ENCODE measurements at places on chromosomes 1 and 21.

GRCh38 chr1:208985231-208985630 lies 598.3 kb upstream of the CAMK1G start:
- DNase-seq = no peak

- peak; percentile 63 for DNase-seq
These were observed 1.9 kb downstream of the SAMD13 start for GRCh38 chr1:84303314-84303830.

DNA sequence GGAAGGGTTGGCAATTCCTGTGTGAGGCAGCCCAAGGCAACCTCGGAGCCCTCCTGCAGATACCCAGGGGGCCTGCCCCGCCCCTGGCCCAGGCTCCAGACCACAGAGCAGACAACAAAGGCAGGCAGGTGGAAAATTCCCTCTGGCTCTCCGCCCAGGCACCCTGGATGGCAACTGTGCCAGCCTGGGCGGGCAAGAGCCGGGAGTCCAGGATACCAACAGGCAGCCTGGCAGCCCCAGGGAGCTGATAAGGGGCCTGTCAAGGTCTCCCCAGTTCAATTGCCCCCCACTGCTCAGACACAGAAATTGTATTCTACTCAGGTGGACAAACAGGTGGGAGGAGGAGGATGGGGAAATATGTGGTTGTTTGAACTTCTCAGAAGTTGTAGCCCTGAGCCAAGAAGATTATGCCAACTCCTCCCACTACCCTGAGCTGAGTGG lies 15.4 kb upstream of the GPR37L1 start:
- peak; percentile 98 for DNase-seq

DNA sequence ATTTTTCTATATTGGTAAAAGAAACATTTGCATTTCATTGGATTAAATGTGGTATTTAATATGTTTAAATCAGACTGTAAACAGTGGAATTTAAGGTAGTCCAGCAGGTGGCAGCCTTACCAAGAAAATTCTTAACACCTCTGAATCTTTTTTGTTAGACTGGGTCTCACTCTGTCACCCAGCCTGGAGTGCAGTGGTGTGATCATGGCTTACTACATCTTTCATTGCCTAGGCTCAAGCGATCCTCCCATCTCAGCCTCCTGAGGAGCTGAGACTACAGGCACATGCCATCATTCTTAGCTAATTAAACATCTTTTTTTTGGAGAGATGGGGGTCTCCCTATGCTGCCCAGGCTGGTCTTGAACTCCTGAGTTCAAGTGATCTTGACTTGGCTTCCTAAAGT lies 98.8 kb downstream of the RABGAP1L start:
- DNase-seq = peak; percentile 72

- no peak for DNase-seq
These were observed 246.3 kb upstream of the RAB4A start for GRCh38 chr1:229024528-229025130.

GRCh38 chr1:13749543-13750341 lies 49.8 kb downstream of the PRDM2 start:
- peak; percentile 54 for DNase-seq

- DNase-seq = no peak
These were observed 283.8 kb downstream of the SDCCAG8 start for GRCh38 chr1:243539636-243540035.

- no peak for DNase-seq
These were observed 24.6 kb upstream of the PCBP3 start for GRCh38 chr21:45618846-45619485.

All from NCI-H69 (cell line).